Heart right ventricle (tissue), 16 donors: ENCODE measurements at places on chromosomes 7 and 10. TPM values are rescaled to one million over a fixed set of nuclear protein-coding genes. Genes with fewer than 3 reads are reported as not detected.
A peak's percentile ranks its signal among the peaks of the same experiment; 100 is the strongest.

DNA sequence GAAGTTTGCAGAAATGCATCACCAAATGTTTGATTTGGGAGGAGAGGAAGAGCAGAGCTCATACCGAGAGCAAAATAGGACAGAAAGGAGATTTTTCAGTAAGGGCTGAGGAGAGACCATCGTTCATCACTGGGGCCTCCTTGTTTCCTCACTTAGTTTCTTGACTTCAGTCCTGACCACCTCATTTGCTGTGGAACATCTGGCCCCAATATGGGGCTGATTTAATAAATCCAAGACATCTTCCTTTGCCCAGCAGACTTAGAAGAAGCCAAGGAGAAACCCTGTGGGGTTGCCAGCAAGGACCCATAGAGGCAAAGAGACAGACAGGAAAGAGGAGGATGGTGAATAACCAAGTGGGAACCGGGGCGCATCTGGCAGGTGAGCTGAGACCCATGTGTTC is 60.4 kb downstream of the CHST3 start:
- no peaks in the 10 kb centered on the region for H3K36me3 ChIP-seq
- no peak for DNase-seq
- H3K4me3 ChIP-seq = no peak overlapping the region
- H3K27me3 ChIP-seq = no peaks in the 10 kb centered on the region

TCF7L2 gene
- total RNA-seq = 11.1 TPM

GRCh38 chr10:102267748-102268147 is 22.4 kb downstream of the GBF1 start:
- no peak overlapping the region for H3K4me3 ChIP-seq
- no peaks in the 10 kb centered on the region for H3K27me3 ChIP-seq
- peaks cover 55% of the 10 kb centered on the region for H3K4me1 ChIP-seq
- H3K36me3 ChIP-seq = peaks cover 17% of the 10 kb centered on the region
- no peak for DNase-seq

NPTX2 gene
- 3.7 TPM for total RNA-seq

DNA sequence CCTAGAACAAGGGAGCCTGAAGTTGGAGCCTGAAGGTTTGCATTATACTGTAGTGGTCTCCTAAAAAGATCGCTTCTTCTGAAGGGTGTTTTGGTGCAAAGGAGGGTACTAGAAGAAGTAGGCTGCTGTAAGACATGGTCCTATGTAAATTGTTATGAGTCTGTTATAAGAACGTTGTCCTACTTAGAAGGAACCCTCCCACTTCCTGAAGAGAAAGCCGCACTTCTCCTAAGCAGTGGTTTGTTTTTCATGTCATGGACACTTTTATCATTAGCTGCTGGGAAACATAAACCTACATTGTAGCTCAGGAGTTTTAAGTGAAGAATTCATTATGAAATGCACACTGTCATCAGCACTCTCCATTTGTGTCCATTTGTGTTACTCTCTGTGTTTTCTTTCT is 129.1 kb upstream of the ITGB1 start:
- H3K4me1 ChIP-seq = peaks cover 9% of the 10 kb centered on the region
- H3K4me3 ChIP-seq = no peak overlapping the region
- H3K27ac ChIP-seq = no peak overlapping the region

DNA sequence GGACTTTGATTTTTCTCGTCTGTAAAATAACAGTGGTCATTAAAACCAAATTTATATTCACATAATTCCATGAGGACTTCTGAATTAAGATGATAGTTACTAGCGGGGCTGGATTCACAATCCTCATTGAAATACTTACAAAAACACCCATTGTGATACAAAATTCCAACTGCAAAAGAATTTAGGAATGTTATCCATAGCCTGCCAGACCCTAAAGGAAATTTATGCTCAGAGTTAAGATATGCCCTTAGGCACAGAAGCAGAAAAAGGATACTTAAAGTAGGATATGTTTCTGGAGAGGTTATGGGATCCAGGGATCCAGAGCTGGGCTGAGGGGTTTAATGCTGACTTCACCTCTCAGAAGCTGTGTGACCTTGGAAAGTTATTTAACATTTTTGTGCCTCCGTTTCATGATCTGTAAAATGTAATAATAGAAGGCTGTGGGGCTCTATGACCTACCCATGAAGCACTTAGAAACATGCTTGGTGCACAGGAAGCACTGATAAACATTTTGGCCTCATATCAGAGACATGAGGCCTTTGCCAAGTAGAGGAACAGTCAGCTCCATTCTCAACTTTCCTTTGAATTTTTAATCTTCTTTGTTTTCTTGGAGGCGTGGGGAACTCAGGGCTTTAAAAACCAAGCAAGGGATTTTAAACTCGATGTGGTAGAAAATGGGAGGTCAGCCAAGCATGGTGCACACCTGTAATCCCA is 744.7 kb downstream of the KCNMA1 start:
- H3K27me3 ChIP-seq = no peaks in the 10 kb centered on the region
- DNase-seq = no peak
- no peak overlapping the region for H3K4me3 ChIP-seq

- no peak for DNase-seq
- H3K4me3 ChIP-seq = no peak overlapping the region
- peak overlapping the region; percentile 87 for H3K27ac ChIP-seq
- H3K36me3 ChIP-seq = no peaks in the 10 kb centered on the region
- H3K4me1 ChIP-seq = peaks cover 42% of the 10 kb centered on the region
- H3K27me3 ChIP-seq = no peaks in the 10 kb centered on the region
Observed at GRCh38 chr7:2512179-2512661, 7.4 kb upstream of the LFNG start.
